Thoracic aorta (tissue), 2 donors: ENCODE measurements at places on chromosomes 11 and 22. TPM values are rescaled to one million over a fixed set of nuclear protein-coding genes. Genes with fewer than 3 reads are reported as not detected.

USP28 gene
- 16.7 TPM for total RNA-seq

NRIP3 gene
- total RNA-seq: 2.1 TPM

CBLIF gene
- 1.8 TPM for total RNA-seq

DNA sequence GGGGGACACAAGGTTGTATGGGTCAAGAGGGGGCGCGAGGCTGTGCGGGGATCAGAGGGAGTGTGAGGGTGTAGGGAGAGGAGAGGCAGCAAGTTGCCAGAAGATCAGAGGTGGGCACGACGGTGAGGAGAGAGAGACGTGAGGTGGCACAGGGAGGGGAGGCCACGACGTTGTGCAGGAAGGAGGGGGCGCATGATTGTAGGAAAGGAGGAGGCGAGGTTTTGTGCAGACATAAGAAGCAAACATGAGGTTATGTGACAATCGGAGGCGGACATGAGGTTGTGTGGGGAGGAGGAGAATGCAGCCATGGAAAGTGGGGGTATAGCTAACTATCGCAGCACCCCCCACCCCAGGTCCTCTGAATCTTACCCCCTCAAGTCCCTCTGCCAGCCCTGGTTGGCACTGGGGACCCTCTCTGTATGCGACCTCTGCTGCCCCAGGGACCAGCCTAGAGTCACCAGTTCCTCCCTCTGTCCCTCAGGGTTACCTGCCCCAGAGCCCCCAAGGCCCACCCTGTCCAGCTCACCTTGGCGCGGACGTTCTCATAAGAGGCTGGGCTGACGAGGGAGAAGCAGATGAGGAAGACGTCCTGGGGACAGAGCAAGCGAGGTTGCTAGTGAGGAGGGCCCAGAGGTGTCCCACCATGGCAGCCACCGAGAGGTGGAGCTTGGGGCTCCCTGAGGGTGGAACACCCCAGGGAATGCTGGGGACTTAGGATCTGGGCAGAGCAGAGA, 12.5 kb downstream of the RAC2 start:
- no peak overlapping the region for H3K27ac ChIP-seq
- H3K4me1 ChIP-seq: peaks cover 4% of the 10 kb centered on the region
- H3K4me3 ChIP-seq: no peak overlapping the region

XKR3 gene
- not detected for total RNA-seq

SOX6 gene
- total RNA-seq: 0.27 TPM

GRCh38 chr11:69702769-69703452, 911 bp downstream of the FGF19 start:
- H3K27ac ChIP-seq: no peak overlapping the region
- no peaks in the 10 kb centered on the region for H3K36me3 ChIP-seq
- H3K4me3 ChIP-seq: no peak overlapping the region
- H3K27me3 ChIP-seq: peaks cover 15% of the 10 kb centered on the region
- peaks cover 4% of the 10 kb centered on the region for H3K4me1 ChIP-seq

DNA sequence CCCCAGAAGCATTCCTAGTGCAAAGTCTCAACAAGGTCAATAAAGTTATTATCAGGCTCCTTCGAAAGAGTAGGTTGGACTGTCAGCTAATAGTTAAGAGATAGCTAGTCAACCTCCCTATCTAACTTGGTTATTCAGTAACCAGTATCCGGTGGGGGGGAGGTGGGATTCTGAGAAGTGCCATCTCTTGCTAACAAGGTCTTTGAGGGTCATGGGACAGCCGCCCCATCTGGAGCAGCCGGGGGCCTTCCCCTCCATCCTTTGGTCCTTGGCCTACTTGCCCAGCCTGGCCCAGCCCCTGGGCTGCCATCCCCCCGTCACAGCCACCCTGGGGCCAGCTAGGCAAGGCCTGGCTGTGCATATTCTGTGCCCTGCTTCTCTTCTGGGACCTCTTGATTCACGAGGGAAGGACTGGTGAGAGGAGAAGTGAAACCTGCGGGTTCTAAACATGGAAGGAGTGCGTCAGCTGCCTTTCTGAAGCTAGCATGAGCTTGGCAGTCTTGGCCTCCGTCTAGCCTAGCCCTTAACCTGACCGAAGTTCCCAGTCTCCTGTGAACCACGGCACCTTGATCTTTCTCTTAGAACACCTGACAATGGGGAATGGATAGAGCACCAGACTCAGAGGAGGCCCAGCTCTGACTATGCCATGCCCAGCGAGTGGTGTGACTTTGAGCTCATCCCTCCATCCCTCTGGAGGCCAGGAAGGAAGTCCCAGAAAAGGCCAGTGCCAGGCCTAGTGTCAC, 9.3 kb downstream of the SLC37A2 start:
- H3K27me3 ChIP-seq: no peaks in the 10 kb centered on the region
- H3K4me1 ChIP-seq: no peaks in the 10 kb centered on the region
- DNase-seq: no peak
- no peak overlapping the region for H3K4me3 ChIP-seq

DNA sequence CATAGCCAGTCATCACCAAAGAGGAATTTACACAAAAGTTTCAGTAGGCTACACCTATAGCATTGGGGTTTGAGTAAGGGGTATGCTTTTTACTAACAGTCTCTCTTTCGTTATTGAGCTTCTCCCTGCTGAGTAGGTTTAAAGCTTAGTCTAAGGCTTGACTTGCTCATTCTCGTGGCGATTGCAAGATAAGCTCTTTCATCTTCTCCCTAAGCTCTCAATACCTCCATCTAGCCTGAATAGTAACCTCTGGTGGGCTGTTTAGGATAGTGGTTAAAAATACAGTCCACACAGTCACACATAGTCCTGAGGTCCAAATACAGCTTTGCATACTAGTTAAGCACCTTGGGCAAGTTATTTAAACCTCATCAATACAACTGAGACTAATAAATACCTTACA, 65.6 kb downstream of the IMMP1L start:
- DNase-seq: no peak
- no peaks in the 10 kb centered on the region for H3K4me1 ChIP-seq
- no peaks in the 10 kb centered on the region for H3K27me3 ChIP-seq

HTR3A gene
- not detected for total RNA-seq

DNA sequence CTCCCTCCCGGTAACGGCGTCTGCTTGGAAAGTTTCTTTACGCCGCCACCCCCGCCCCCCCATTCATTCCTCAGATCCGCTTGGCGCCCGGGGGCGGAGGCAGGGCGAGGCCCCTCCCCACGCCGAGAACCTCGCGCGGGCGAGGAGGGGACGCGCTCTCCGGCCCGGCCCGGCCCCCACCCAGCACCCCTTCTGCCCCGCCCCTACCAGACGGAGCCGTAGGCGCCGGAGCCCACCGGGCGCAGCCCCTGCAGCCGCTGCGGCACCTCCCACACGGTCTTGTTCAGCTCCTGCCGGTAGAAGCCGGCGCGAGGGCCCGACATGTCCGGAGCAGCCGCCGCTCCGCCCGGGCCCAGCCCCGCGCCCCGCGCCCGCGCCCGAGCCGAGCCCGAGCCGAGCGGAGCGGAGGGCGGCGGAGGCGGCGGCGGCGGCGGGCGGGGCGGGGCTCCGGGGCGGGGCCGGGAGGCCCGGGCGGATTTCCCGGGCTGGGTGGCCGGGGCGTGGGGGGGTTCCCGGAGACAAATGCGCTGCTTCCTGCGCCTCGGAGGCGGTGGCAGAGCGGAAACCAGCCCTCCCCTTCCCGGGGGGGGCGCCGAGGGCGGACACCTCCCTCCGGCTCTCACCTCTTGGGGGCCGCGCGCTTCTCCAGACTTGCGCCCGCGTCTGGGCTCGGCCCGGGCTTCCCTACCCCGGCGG, at the start of gene MAPK11:
Gene MAPK11, minus strand, starts transcription at position 411 of the 696 bp plus-strand sequence. Its CDS starts 88 bp downstream, at position 323.
- H3K36me3 ChIP-seq: peaks cover 3% of the 10 kb centered on the region
- no peak for DNase-seq
- peak within 1 kb of the TSS; percentile 74 for H3K4me3 ChIP-seq
- H3K27ac ChIP-seq: peak within 1 kb of the TSS; percentile 20
- H3K27me3 ChIP-seq: no peaks in the 10 kb centered on the region
- peaks cover 32% of the 10 kb centered on the region for H3K4me1 ChIP-seq

HEPHL1 gene
- total RNA-seq: not detected

ATG16L2 gene
- 65.5 TPM for total RNA-seq

- H3K27ac ChIP-seq: no peak overlapping the region
- H3K36me3 ChIP-seq: no peaks in the 10 kb centered on the region
- H3K4me1 ChIP-seq: peaks cover 9% of the 10 kb centered on the region
- DNase-seq: no peak
- H3K4me3 ChIP-seq: no peak overlapping the region
Measured at GRCh38 chr11:36622431-36623136, 24.5 kb upstream of the RAG2 start.

DNA sequence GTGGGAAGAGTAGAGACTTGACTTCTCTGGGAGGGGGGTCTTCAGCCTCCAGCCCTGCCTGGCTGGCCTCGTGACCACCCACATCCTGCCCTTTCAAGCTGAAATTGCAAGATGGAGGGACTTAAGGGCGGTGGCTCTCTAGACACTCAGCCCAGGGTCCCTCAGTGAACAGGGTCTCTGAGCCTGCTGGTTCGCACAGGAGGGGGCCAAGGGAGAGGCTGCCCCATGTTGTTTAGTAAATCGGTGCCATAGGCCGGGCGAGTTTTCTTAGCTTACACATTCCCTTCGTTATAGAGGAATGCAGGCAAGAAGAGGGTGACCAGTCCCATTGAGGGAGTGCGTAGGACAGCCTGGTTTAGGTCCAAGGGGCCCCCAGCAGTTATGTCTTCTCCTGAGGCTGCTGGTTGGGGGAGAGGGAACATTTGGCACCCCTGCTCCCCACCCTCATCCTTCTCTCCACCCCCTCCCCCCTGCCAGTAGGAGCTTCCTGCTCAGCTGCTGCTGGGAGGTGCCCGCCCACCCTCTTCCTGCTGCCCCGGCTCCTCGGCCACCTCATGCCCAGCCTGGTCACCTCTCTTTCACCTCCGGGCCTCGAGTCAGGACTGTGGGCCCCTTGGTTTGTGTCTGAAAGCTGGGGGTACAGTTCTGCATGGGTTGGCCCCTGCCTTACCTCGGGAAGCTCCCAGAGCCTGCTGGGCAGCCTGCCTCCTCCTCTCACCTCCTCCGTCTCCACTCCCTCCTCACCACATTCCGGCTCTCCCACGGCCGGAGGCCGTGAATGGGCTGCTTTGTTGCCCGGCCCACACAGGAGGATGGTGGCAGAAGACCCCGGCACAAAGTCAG, 3.9 kb downstream of the FRMD8 start:
- no peaks in the 10 kb centered on the region for H3K27me3 ChIP-seq
- H3K27ac ChIP-seq: peak overlapping the region; percentile 61
- peaks cover 11% of the 10 kb centered on the region for H3K36me3 ChIP-seq

ANO1 gene
- total RNA-seq: 161 TPM

DNA sequence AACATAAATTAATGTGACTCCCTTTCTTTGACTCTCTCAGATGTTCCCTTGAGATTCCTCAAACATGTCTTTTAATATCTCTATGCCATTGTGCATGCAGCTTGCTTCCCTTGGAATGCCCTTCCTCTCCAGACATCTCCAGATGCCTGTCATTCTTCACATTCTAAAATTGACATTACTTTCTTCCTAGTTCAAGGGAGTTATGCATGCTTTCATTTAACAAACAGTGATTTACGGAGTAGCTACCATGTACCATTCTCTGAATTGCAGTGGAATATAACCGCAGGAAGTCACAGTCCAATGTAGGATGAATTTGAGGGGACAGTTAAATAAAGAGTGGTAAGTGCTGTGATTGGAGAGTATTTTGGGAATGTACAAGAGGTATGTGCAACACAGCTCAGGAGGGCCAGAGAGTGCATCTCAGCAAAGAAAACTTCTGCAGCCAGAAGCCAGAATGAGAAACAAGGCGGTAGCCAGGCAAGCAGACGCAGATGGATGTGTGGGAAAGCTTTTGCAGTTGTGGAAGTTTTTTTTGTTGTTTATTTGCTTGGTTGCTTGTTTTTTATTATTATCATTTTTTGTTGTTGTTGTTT, 18.7 kb downstream of the MMP10 start:
- H3K4me3 ChIP-seq: no peak overlapping the region
- H3K4me1 ChIP-seq: no peaks in the 10 kb centered on the region

DNA sequence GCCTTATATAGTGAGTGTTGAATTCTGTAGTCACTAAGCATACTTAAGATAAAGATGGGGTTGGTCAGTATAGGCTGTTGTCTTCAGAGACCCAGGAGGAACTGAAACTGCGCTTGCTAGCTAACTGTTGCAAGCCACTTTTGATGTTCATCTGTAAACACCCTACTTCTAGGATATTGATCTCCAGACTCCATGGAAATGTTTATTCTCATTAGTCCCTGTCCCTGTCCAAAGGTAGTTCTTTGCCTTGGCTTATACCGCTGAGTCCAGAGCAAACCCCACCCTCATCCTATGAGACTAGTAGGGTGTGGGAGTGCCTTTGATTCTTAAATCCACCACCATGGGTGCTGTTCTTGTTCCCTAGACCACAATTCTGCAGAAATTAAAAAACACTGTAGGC, 36.4 kb downstream of the DEPDC5 start:
- peaks cover 5% of the 10 kb centered on the region for H3K36me3 ChIP-seq
- H3K27ac ChIP-seq: no peak overlapping the region
- H3K4me1 ChIP-seq: no peaks in the 10 kb centered on the region
- no peak overlapping the region for H3K4me3 ChIP-seq
- no peak for DNase-seq
- H3K27me3 ChIP-seq: no peaks in the 10 kb centered on the region

DNA sequence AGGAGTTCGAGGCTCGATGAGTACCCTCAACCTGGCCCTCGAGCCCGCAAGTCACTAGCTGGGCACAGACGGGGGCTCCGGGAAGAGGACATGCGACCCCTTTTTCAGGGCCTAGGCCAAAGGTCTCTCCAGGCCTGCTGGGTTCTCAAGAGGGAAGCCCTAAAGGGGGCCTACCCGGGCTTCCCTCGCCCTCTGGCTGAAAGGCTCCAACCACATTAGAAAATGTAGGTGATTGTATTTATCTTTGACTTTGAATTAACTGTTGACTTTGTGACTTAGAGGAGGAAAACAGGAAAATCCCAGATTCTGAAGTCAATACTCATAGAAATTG, 7.3 kb upstream of the PAX6 start:
- no peaks in the 10 kb centered on the region for H3K36me3 ChIP-seq
- H3K27me3 ChIP-seq: peaks cover 43% of the 10 kb centered on the region
- H3K4me3 ChIP-seq: no peak overlapping the region
- H3K4me1 ChIP-seq: peaks cover 43% of the 10 kb centered on the region
- no peak overlapping the region for H3K27ac ChIP-seq

- no peak for DNase-seq
- no peaks in the 10 kb centered on the region for H3K27me3 ChIP-seq
Measured at GRCh38 chr11:48341466-48341865, 16.7 kb downstream of the OR4C3 start.

DNA sequence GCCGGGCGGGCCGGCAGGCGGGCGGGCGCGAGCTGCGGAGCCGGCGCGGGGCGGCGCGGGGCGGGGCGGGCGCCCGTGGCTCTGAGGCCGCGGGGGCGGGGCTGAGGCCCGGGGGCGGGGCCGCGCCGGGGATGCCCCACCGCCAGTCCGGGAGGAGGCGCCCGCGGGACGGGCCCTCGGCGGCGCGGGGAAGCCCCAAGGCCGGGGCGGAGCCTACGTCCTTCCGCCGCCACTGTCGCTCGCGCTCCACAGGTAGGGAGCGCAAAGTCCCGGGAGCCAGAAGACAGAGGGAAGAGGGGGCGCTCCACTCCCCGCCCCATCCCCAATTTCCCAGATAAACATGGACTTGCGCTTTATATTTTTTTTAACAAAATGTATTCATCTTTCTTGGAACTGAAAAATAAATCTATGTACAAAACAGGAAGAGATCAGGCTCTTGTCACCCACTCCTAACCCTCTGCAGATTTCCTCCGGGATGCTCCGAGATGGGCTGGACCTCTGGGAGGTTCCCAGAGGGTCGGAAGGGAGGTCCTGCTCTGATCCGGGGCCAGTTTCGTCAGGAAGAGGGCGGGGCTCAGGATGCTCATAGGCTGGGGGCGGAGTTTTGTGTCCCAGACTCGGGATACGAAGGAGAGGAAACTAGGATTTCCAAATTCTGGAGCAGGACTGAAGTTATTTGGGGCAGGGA, at the start of gene MAP4K2:
Gene MAP4K2, minus strand, starts transcription at position 57 of the 688 bp plus-strand sequence. CDS start 65 bp downstream, outside the sequence.
- peak; percentile 78 for DNase-seq
- H3K36me3 ChIP-seq: peaks cover 15% of the 10 kb centered on the region
- no peaks in the 10 kb centered on the region for H3K27me3 ChIP-seq
- peak within 1 kb of the TSS; percentile 81 for H3K4me3 ChIP-seq
- peak within 1 kb of the TSS; percentile 86 for H3K27ac ChIP-seq

SPI1 gene
- 35.0 TPM for total RNA-seq
